ENCODE measurements at places on chromosomes 1 and 21.

DNA sequence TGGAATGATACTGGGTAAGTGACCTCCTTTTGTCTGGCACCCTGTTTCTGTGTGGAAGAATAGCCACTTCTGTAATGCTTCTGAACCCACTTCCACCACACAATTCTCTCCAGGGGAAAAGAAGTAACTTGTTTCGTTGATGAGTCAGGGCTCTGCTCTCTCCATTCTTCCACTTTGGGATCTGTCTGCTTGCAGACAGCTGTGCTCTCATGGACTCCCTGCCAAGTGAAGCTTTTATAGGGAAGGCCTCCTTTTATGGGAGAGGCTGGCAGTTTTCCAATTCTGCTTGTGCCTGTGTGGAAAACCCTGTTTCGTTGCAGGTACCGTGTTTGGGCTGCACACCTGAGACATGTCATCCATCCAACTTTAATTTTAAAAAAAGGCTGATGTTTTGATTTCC is 130.7 kb downstream of the GIPC2 start:
- no peak for DNase-seq

DNA sequence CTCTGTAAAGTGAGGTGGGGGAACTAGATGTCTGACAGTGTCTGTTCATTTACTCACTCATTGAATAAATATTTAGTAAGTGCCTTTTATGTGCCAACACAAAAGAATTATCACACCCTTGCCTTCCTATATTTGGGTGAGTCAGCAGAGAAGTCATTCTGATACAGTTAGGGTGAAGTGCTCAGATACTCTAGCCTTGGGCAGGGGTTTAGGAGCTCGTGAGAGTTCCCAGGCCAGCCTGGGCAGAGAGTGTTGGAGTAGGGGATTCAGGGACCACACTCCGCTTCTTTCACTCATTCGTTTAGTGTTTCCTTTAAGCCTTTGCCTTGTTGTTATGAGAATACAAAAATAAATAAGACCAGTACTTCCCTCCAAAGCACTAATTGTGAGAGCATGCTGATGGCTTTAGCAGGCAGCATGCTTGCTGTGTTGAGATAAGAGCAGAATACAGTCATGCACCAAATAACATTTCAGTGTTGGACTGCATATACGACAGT is 83.9 kb downstream of the DYRK1A start:
- no peak for DNase-seq

GRCh38 chr1:61056573-61057439 is 25.6 kb upstream of the NFIA start:
- peak; percentile 43 for DNase-seq

DNA sequence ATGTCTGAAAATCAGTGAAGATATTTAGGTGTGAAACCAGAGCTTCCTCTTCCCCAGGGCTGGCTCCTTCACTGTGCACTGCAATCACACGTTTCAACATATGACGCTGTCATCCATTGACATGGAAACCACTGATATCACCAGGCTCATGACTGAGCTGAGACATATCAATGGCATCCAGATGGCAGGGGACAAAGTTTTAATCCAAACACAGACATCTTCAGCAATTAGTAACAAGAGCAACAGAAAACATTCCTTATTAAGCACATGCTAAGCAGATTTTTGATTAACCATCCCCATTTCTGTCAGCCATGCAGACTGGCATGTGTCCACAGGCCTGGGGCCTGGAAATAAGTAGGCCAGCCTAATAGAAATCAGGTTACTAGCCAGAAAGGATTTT is 108.0 kb upstream of the ADAR start:
- DNase-seq, result no peak

DNA sequence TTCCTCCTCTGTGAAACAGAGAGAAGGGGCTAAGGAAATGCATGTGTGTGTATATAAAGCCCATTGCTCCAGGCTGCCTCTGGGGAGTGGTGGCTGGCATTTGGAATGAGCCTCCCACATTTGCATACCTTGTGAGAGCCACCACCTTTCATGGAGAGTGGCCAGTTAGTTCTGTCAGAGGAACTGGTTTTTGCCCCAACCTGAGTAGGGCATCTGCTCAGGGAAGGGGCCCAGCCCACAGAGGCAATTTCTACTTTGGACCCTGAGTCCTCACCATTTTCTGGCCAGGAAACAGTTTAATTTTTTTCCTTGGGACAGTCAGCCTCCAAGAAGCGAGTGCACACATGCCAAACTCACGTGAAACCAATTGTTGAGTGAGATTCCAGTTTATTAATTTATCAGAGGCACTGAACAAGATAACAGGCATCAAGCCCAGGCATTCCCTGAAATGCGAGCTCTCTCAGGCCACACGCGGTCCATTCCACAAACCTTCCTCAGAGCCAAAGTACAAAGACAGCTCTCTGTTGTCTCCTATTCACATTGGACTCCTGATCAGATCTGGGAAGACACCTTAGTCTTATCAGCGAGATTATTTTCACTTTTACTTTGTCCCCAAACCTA is 1.0 kb upstream of the SLC6A9 start:
- DNase-seq, result no peak

GRCh38 chr21:32538147-32538792 is 47.1 kb downstream of the TCP10L start:
- no peak for DNase-seq
